ENCODE measurements at places on chromosomes 4 and X.

- DNase-seq, result no peak
Observed at GRCh38 chrX:114584983-114585842, 1.3 kb downstream of the HTR2C start.

- no peak for DNase-seq
Observed at GRCh38 chr4:55592014-55592413, at the start of gene PDCL2. Gene PDCL2 (minus strand): TSS chr4:55592245. CDS start chr4:55592109, 136 bp downstream.

GRCh38 chr4:119227690-119228089 is 15.2 kb downstream of the USP53 start:
- peak; percentile 39 for DNase-seq

GRCh38 chrX:134880866-134881265 is 109.9 kb upstream of the SMIM10 start:
- peak; percentile 30 for DNase-seq

DNA sequence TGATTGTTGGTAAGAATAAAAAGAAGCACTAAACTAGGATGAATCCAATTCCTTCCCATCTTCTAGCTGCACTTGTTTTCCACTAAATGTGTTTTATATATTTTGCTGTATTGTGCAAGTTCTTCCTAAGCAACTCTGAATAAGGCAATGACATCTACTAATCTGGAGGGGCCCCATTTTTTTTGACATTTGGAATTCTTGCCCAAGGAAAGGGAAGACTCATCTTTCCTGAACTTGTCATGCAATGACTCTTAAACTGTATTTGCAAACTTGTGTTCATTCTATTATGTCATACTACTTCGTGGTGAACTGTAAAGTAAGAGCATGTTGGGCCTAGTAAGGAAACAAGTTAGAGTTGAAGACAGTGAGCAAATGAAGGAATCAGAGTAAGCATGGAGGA is 45.9 kb downstream of the FREM3 start:
- no peak for DNase-seq

GRCh38 chr4:184666670-184667069 is 17.1 kb downstream of the PRIMPOL start:
- DNase-seq, result no peak

DNA sequence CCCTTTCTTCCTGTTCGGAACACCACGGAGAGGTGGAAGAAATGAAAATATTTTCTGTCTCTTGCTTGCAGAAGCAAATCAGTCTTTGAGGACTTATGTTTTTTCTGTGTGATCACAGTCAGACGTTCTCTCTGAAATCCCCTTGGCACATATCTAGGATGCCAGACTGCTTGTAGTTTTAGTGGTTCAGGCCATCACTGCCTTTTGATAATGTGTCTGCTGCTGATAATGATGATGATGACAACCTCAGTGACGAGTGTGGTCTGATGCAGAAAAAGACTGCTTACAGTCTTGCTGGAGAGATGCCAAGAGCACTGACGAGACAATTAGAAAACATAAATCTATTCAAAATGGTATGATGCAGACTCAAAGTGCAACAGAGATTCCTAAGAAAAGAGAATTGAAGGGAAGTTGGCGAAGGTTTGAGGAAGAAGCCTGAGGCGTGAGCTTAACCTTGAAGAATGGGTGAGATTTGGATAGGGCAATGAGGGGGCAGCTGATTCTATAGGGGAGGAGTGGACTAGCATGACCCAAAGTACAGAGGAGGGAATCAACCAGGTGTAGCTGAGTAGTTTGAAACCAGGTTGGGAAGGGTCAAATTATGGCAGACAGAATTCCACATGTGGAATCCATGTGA is 7.9 kb downstream of the RAB33A start:
- DNase-seq, result peak; percentile 72

DNA sequence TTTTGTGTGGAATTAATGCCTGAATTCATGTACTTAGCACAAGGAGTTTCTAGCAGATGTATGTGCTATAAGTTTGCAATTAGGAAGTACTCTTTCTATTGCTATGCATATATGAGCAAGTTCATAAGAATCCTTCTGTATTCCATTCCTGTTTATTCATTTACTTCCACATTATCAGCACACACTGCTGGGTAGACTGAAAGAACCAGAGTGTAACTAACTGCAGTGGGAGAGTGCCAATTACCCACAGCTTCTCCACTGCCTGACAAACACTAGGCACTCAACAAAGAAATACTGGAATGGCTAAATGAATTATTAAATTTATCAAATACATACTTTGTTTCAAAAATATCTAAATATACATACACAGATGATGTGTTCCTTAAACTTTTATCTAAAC is 219.6 kb downstream of the CAMK2D start:
- peak; percentile 48 for DNase-seq

DNA sequence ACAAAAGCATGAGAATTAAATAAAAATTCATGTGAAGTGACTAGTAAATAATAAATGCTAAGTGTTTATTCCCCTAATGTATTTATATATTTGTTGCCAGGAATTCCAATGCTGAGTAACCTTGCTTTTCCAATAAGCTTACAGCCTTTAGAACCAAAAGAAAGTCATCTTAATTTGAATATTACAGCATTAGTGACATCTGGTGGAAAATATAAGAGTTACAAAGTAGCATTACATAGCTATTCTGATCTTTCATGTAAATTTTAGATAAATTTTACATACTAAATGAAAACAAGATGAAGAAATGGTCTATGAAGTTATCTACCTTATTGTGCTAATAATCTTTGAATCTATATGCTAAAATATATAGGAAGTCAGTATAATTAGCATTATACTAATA is 10.4 kb downstream of the MAD2L1 start:
- peak; percentile 29 for DNase-seq

GRCh38 chr4:106450249-106450648 is 81.7 kb upstream of the GIMD1 start:
- peak; percentile 11 for DNase-seq

DNA sequence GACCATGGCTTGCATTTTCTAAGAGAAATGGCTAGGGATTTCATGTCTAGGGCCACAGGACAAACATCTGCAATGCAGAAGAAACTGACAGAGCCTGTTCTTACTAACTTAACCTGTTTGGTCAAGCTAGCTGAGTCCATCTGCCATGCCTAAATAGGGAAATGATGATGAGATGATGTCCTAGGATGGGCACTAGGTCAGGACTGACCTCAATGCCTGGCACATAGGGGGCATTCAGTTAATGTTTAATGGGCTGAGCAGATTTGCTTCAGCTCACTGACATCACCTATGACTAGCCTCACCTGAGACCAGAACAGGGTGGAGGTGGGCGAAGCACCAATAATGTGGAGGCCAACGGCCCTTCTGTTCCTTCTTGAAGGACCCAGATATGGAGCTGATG is 174.2 kb upstream of the SCML1 start:
- no peak for DNase-seq

DNA sequence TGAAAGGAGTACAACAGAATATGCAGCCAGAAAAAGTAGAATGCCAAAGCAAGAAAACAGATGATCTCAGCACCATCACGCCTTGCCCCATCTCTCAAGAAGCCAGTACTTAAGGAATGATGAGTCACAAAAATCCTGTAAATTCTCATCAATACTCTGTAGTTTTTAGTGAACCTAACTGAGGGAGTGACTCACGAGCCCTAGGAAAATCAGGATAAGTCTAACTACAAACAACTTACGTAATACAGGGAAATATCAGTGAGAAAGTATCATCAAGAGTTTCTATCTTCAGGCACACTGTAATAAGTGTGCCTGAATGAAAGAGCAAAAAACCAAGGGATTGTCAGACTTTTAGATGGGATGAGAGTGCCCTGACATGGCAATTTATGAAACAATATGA is 644.4 kb downstream of the STPG2 start:
- peak; percentile 53 for DNase-seq

GRCh38 chr4:123580981-123581664 is 184.5 kb downstream of the SPRY1 start:
- DNase-seq, result no peak

- DNase-seq, result peak; percentile 27
Observed at GRCh38 chrX:44432641-44433040, 89.2 kb upstream of the EFHC2 start.

GRCh38 chr4:95550115-95550987 is 1.6 kb upstream of the UNC5C start:
- DNase-seq, result no peak

GRCh38 chr4:113086172-113086695 is 36.8 kb downstream of the ANK2 start:
- DNase-seq, result no peak

DNA sequence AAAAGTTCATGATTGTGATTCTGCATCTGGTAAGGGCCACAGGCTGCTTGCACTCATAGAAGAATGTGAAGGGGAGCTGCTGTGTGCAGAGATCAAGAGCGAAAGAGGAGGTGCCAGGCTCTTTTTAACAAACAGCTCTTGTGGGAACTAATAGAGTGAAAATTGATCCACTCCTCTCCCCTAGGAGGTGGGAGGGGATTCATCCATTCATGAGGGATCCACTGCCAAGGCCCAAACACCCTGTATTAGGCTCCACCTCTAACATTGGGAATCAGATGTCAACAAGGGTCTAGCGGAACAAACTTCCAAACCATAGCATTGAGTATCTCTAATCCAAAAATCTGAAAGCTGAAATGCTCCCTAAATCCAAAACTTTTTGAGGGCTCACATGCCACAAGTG is 16.4 kb upstream of the PPID start:
- no peak for DNase-seq

DNA sequence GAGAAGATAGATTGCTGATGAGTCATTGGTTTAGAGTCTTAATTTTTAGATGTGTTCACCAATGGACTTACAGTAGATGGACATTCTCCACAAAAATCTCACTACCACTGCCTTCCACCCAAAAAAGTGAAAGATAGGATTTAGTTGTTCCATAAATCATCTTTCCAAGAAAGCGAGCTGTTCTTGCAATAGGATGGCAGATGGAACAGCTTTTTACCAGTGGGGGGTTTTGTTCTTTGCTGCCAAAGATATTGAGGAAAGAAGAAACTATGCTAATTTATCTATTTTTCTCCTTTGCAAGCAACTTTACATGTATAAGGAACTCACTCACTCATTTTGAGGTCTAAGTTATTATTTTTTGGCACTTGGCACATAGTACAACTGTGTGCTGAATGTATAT is 109.5 kb downstream of the ADGRL3 start:
- peak; percentile 10 for DNase-seq

DNA sequence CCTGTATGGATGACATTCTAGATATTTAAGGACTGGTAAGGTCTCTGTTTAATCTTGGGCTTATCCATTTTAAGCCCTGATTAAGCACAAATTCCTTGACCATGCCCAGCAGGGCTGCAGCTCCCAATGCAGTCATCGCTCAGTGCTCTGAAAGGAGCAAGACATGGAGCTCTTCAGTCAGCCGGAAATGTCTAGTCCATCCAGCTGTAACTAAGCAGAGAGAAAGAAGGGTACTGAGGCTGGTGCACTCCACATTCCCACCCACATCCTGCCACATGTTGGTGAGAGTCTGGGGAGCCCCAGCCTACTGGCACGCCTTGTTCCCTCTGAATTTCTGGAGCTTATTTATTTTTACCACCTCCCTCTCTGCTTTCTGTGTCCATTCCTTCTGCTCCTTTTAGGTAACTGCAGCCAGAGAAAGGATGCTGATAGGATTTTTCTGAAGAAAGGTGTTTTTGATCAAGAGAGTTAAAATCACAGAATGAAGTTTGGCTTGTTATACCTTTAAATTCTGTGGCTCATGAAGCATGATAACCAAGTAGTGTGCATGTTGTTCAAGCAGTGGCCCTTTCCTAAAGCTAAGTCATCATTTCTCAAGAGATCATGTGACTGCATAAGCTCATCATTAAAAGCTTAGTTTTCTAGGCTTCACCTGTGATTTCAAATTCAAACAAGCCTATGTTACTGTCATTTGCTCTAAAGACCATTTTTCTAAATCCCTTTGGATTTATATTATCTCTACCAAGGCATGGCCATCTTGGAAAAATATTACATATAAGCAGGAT is 74.0 kb downstream of the GALNT7 start:
- DNase-seq, result no peak

DNA sequence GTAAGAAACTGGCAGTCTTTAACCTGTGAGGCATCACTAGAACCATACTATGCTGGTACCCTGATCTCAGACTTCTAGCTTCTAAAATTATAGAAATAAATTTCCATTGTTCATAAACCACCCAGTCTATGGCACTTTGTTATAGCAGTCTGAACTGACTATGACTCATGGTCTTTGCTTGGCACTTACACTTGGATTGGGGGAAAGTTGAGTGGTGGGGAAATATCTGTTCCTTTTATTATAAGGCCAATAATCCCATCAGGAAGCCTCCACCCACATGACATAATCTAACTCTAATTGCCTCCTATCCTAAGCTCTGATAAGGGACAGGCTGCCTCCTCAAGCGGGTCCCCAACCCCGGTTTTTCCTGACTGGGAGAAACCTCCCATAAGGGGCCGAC is 61.4 kb upstream of the PACRGL start:
- no peak for DNase-seq

GRCh38 chrX:153806999-153807575 is 12.6 kb downstream of the SSR4 start:
- DNase-seq, result no peak

DNA sequence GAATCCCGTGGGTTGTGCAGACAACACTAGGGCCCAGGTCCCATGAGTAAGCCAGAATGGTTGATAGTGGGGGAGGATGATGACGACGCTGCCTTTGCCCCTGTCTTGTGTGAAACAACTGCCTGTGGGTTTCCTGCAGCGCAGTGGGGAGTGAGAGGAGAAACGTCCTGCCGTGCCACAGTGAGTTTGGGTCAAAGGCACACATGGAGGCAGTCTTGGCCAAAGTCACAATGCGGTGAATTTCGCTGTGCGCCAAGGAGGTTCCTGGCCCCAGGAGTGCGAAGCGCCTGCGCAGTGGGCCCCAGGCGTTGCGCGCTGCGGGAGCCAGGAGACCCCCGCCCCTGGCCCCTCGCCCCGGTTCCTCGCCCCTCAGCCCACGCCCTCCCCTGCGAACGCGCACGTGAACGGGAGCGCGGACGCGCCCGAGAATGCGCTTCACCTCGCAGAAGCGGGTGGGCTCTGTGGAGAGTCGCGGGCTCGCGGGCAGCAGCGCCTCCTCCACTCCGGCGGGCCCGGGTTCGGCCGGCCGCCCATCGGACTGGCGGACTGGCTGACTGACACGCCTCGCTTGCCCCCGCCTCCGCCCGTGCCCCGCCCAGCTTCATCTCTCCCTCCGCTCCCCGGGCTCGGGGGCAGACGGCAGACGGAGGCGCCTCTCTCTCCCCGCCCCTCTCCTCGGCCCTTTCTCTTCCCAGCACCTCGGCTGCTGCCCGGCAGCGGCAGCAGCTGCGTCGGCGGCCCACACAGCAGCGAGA is at the start of gene NUDT10:
NUDT10 (plus strand) TSS at position 635 of the 755 bp plus-strand sequence. CDS start 144 bp downstream, outside the sequence.
- peak; percentile 66 for DNase-seq

GRCh38 chr4:142363686-142364085 is 482.4 kb downstream of the INPP4B start:
- no peak for DNase-seq

- DNase-seq, result no peak
Observed at GRCh38 chrX:4825550-4825949, 1112.1 kb upstream of the PRKX start.

DNA sequence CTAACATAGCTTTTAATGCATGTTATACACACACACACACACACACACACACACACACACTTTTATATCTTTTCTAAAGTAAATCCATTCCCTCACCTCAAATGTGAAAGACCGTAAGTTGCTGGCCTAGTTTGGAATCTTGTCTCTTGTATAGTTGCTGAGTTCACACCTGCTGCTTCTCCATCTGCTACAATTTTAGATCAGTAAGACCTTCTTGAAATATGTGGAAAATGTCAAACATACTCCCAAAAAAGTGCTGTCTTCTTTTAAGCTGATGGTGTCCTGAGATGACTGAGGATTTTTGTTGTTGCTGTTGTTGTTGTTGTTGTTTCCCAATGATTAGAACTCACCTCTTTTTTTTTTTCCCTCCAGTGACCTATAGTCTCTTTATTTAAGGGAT is 121.3 kb downstream of the SNCA start:
- DNase-seq, result no peak

GRCh38 chrX:69503782-69504625 is at the start of gene NALF2:
Gene NALF2 (plus strand): TSS chrX:69504326. CDS start chrX:69505283, 957 bp downstream.
- DNase-seq, result peak; percentile 37

Data from fibroblast of skin of right biceps (primary cell).